ENCODE measurements at places on chromosomes 12 and 14.

DNA sequence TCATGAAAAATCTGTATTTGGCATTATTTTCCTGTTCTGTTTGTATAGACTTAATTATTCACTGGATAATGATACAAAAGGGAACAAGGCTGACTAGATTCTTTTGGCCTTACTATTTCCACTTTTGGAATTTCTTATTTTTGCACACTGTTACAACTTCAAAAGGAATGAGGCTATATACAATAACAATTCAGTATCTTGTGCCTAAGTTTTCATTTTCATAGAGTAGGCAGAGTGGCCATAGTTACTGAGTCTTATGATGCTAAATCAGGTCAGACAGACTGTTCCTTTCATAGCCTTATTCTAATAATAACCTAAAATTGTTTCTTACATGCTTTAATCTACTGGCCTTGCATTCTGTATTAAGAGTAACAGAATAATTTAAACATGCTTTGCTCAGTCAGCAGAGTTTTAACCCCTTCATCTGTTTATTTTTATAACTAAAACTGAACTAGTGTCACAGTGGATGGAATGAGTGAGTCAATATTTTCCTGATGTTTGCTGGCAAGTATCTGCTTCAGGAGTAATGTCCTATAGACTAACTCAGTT, 10.5 kb downstream of the TTC8 start:
- DNase-seq, result no peak

DNA sequence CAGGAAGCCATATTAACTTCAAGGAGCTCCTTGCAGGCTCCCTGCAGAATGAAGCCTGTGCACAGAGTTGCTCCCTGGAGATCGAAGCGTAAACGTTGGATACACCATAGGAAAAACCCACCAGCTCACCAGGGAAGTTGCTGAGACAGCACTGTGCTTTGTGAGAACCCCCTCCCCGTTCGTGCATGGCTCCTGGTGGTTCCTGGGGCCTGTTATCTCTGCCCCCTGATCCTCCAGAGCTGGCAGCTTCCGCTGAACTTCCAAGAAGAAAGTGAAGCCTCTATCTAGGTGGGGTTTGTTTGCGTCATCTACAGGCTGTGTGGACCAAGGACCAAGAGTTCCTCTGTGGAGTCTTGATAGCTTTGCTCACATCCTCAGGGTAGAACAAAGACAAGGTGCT, 2.4 kb upstream of the CCDC85C start:
- no peak for DNase-seq

DNA sequence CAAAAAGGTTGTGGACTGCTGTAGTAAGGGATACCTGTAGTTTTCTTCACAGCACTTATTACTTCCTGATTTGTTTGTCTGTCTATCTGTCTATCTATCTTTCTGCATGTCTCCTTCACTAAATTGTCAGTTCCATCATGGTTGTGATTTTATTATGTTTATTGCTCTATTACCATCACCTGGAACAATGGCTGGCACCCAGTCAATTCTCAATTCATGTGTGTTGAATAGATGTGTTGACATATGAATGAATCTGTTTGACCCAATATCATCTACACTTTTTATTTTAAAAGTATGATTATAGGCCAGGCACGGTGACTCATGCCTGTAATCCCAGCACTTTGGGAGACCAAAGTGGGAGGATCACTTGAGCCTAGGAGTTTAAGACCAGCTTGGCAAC, 224.4 kb downstream of the NUBPL start:
- no peak for DNase-seq

GRCh38 chr12:125070661-125071390, 5.6 kb downstream of the AACS start:
- DNase-seq, result no peak

GRCh38 chr14:48725051-48725734, 861.0 kb downstream of the RPS29 start:
- no peak for DNase-seq

DNA sequence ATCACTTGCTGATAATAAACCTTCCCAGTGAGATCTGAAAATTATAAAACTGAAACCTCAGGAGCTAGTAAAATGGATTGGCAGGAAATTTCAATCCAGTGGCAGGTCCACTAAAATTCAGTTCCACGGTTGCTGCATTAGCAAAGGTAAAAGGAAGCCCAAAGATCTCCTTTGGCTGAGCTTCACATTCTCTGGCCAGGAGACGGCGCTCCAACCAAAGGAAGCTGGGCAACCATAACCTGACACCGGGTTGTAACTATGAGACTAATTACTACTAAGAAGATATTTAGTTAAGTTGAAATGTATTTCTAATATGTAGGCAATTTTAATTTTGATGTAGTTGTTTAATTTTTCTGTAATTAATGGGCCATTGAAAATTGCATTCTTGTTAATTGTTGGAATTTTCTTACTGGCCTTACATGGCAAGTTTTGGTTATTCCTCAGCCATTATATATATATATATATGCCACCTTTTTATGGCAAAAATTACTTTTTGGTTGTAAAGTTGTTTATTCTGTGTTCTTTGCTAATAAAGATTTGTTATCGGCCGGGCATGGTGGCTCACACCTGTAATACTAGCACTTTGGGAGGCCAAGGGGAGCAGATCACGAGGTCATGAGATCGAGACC, 17.0 kb downstream of the OR8S1 start:
- DNase-seq, result no peak

Measured in NCI-H510A (cell line).